ENCODE measurements at places on chromosomes 12 and 14.

GRCh38 chr14:55152052-55152753 lies 23.2 kb downstream of the LGALS3 start:
- no peak overlapping the region for H3K4me3 ChIP-seq
- no peaks in the 10 kb centered on the region for H3K36me3 ChIP-seq
- H3K27ac ChIP-seq: no peak overlapping the region
- H3K27me3 ChIP-seq: no peaks in the 10 kb centered on the region

GRCh38 chr12:2813214-2814185 lies 1.0 kb downstream of the ITFG2 start:
- no peaks in the 10 kb centered on the region for H3K27me3 ChIP-seq
- peaks cover 12% of the 10 kb centered on the region for H3K36me3 ChIP-seq
- DNase-seq: no peak

DNA sequence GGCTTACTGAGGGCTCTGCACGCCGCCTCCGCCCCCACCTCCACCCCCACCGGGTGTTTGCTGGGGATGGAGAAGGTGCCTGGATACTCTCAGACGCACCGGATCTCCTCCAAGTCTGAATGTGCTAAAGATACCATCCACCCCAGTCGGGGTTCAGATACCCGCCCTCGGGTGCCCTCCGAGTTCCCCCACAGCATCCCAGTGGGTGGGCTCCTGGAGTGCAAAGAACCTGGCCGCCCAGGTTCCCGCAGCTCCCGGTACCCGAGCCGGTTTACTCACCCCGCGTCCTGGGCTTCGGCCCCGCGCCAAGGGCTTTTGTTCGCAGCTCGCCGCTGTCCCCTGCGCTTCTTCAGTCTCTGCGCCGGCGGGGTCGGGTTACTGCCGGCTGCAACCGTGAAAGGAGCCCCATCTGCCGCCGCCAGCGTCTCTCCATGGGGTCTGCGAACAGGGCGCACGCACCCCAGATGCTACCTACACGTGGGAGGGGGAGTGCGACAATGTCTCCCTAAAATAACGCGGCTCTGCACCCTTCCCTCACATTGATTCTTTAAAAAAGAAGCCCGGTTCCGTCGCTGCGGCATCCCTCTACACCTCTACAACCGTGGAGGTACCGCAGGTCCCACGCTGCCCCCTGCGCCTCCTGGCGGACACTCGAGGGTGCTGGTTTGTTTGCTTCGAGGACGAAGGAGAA lies at the start of gene CCDC177:
CCDC177 (minus strand) TSS at position 609 of the 691 bp plus-strand sequence. CDS start 1,249 bp downstream, outside the sequence.
- no peaks in the 10 kb centered on the region for H3K4me1 ChIP-seq
- H3K27me3 ChIP-seq: peaks cover 12% of the 10 kb centered on the region
- no peak within 1 kb of the TSS for H3K27ac ChIP-seq
- peak; percentile 56 for DNase-seq
- H3K4me3 ChIP-seq: no peak within 1 kb of the TSS

DNA sequence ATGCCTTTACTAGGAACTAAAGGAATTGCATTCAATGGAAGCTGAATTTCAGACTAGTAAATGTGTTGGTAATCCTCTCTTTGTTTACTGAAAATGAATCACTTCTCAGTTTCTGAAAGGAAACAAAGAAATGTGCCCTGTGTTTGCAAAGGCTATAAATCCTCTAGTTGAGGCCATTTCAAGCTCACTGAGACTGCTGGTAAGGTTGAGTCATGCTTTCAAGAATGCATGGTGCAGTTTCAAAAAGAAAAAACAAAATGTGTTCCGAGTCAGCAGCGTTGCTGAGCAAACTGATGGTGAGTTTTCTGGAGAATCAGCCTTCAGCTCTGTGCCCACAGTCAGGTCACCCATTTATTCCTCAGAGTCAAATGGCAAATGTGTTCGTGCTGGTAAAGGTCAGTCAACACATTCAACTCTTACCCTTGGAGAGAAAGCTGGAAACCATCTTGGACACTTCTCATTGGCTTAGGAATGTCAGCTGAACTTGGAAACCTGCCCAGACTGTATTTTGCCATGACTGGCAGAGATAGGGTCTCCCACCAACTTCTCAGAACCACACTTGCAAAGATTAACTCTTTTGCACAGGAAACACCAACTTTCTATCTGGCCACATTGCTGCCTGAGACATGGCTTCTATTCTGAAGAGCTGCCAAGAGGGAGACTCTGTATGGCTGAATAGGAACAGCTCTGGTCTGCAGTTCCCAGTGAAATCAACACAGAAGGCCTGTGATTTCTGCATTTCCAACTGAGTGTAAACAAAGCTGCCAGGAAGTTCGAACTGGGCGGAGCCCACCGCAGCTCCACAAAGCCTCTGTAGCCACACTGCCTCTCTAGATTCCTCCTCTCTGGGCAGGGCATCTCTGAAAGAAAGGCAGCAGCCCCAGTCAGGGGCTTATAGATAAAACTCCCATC lies 484.4 kb downstream of the ATP23 start:
- no peak for DNase-seq
- no peaks in the 10 kb centered on the region for H3K27me3 ChIP-seq
- no peak overlapping the region for H3K4me3 ChIP-seq
- H3K4me1 ChIP-seq: no peaks in the 10 kb centered on the region
- H3K27ac ChIP-seq: no peak overlapping the region
